GDM1 (cell line): ENCODE measurements at places on chromosomes 11 and 22.

- peak; percentile 30 for DNase-seq
Measured at GRCh38 chr11:2466869-2467694, 22.3 kb downstream of the KCNQ1 start.

DNA sequence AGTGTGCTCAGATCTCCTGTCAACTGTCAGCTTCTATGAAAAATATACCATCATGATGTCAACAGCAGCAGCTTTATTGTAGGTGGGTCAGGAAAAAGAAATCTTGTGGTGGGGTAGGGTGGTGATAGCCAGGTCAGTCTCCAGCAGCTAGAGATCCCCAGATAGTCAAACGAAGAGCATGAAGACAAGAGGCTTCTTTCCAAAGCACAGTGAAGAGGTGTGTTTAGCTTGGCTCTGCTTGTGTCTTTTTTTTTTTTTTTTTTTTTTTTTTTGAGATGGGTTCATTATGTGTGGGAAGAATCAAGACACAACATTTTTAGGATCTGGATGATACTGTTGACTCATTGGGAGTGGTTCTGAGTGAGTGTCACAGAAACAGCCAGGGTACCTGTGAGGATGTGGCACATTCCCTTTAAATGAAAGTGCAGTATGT lies 1075.5 kb downstream of the NTM start:
- DNase-seq = no peak

DNA sequence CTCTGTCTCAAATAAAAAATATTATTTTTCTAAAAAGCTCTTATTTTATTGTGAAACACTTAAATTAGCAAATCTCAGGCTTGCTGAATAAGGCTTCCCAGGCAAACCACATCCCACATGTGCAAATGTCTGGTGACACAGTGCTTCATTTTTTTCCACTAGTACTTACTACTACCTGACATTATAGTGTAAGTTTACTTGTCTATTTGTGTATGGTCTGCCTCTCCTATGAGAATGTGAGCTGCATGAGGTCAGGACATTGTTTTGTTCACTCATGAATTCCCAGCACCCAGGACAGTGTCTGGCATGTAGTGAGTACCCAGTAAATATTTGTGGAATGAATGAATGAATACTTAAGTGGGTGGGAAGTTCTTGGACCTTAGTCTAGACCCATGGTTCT lies 103.1 kb downstream of the PTPRJ start:
- DNase-seq = no peak

DNA sequence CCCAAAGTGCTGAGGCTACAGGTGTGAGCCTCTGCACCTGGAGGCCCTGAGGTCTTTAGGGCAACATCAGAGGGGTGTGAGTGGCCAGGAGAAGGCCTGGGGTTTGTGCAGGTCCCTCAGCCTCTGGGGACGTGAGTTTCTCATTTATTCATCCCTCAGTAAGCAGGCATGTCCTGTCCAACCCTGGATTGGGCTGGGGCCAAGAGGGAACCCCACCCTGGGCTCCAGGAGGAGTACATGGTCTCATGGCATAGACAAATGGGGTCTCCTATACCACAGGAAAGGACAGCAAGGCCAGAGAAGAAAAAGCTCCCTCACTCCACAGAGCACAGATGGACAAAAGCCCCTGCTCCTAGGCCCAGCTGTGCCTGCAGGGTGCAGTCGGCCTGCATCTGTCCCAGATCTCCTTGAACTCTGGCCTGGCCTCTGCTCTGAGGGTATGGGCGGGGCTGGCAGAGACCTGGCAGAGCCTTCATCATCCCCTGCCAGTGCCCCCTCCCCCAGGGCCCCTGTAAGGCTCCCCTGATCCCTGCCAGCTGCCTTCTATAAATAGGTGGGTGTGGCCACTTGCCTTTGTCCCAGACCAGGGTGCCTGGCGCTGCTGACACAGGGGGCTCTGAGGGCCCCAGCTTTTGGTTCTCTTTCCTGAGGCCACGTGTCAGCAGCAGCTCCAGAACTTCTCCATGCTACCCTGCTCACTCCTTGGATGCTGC lies 34.6 kb downstream of the A4GALT start:
- no peak for DNase-seq

- DNase-seq = no peak
Measured at GRCh38 chr11:12269104-12269441, 108.3 kb upstream of the PARVA start.

DNA sequence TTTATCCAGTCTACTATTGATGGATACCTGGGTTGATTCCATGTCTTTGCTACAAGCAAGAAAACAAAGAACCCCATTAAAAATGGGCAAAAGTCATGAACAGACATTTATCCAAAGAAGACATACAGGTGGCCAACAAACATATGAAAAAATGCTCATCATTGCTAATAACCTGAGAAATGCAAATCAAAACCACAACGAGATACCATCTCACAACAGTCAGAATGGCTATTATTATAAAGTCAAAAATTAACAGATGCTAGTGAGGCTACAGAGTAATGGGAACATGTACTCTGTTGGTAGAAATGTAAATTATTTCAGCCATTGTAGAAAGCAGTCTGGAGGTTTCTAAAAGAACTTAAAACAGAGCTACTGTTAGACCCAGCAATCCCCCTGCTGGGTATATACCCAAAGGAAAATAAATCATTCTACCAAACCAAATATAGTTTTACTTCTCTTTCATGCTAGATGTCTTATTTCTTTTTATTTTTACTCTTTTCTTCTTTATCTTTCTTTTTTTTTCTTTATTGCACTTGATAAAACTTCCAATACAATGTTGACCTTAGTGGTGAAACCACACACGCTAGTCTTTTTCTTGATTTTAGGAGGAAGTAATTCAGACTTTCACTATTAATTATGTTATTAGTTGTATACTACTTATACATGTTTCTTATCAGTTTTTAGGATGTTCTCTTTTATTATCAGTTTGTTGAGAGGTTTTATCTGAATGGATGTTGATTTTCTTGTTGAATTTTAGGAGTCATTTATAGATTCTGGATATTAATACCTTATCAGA lies 14.3 kb downstream of the TRIM22 start:
- DNase-seq = no peak

- no peak for DNase-seq
Measured at GRCh38 chr11:65912845-65913244, 6.0 kb downstream of the C11orf68 start.

DNA sequence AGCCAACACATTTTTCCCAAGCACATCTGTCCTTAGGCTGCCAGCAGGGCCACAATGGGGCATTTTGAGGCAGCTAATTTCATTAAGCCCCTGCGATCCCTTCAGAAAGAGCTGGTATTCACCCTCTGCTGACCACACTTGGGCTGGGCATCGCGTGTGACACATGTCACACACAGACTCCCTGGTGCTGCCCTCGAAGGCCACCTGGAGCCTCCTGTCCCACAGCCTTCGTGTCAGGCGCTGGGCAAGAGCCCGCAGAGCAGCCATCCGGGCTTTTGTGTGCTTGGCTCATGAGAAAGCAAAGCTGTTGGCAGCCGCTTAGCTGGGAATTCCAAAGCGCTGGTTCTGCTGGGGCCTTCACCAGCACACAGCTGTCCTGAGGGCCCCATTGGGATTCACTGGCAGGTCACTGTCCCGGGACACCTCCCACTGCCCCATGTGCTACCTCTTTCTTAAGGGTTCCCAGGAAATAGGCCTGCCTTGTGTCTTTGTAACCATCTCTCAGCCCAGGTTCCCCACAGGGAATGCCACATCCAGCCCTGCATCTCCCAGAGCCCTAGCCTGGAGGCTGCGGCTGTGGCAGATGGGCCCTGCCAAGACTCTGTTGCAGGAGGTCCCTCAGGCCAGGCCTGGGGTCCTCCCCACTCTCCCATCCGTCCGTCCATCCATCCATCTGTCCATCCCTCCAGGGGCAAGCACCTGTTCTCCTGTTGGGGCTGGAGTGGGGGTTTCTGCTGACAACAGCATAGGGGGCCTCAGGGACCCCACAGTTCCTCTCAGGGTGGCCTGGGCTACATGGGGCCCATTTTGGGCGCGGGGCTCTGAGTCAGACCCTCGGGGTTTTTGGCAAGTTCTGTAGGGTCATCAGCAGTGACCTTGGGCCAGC lies 4.9 kb downstream of the CLDN5 start:
- no peak for DNase-seq

- DNase-seq = no peak
Measured at GRCh38 chr11:37914859-37915258, 1316.8 kb upstream of the RAG2 start.

- DNase-seq = no peak
Measured at GRCh38 chr11:103396237-103396636, 287.0 kb downstream of the DYNC2H1 start.

- no peak for DNase-seq
Measured at GRCh38 chr22:36374603-36375024, 13.2 kb downstream of the MYH9 start.

DNA sequence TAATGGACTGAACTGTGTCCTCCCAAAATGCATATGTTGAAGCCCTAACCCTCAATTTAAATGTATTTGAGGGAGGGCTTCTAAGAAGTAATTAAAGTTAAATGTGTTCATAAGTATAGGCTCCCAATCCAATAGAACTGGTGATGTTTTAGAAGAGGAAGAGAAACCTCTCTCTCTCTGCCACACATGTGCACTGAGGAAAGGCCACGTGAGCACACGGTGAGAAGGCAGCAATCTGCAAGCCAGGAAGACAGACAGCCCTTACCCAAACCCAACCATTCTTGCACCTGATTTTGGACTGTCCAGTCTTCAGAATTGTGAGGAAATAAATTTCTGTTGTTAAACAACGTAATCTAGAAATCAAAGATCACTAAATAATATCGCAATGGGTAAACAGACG lies 501.5 kb upstream of the ARHGAP42 start:
- DNase-seq = no peak

DNA sequence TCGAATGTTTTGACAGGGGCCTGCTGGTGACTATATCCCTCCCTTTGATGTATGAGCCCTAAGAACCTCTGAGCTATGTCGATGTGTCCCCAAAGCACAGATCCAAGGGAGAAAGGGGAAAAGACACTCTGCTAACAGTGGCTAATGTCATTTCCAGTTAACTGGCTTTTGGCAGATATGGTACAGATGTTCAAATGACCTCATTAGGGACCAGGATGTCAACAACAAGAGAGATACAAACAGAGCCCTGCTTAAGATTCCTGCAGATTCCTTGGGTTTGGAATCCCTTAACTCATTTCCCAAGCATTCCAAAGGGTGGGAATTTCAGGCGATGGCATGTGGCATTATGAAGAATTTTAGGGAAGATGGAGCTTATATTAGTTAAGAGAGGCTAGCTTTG lies 517.3 kb downstream of the SOX6 start:
- DNase-seq = no peak

DNA sequence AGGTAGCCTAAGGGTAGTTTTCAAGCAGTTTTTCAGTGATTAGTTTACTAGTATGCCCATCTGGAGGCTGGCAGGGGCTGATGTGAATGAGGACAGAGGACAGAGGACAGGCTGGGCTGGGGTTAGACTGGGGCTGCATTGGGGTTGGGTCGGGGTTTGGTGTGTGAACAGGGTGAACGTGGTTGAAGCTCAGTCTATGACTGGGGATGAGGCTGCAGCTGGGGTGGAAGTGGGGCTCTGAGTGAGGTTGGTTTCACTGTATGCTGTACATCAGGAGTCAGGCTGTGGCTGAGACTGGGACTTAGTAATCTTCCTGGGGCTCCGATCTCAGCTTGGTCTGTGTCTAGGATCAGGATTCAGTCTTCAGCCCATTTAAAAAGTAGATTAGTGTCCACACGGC lies 451 bp downstream of the OR51E1 start:
- no peak for DNase-seq

DNA sequence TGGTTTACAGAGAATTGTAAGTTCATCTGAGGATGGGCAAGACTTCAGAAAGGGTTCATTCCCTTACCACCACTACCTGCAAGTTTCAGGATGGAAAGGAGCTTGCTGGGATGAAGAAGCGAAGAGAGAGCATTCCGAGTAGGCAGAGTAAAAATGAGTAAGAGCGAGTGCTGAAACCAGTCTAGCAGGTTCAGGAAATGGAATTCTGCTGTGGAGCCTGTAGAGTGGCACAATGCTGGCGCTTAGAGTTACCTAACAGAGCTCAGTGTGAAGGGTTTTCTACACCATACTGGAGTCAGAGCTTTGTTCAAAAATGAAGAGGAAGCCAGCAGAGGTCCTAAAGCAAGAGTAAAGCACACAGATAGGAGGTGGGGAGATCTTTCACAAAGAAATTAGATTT lies 179.2 kb upstream of the ZC3H12C start:
- no peak for DNase-seq

- no peak for DNase-seq
Measured at GRCh38 chr22:46196278-46196677, 46.0 kb downstream of the PPARA start.

GRCh38 chr11:81278991-81279390 lies 1454.7 kb downstream of the FAM181B start:
- DNase-seq = no peak

- no peak for DNase-seq
Measured at GRCh38 chr11:92819830-92820229, 149.6 kb upstream of the MTNR1B start.

DNA sequence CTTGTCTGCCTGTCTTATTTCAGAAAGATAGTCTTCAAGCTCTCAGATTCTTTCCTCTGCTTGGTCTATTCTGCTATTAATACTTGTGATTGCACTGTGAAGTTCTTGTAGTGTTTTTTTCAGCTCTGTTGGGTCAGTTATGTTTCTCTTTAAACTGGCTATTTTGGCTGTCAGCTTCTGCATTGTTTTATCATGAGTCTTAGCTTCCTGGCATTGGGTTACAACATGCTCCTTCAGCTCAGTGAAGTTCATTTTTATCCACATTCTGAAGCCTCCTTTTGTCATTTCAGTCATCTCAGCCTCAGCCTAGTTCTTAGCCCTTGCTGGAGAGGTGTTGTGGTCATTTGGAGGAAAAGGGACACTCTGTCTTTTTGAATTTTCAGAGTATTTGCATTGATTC lies 15.5 kb upstream of the DEPDC7 start:
- DNase-seq = no peak

DNA sequence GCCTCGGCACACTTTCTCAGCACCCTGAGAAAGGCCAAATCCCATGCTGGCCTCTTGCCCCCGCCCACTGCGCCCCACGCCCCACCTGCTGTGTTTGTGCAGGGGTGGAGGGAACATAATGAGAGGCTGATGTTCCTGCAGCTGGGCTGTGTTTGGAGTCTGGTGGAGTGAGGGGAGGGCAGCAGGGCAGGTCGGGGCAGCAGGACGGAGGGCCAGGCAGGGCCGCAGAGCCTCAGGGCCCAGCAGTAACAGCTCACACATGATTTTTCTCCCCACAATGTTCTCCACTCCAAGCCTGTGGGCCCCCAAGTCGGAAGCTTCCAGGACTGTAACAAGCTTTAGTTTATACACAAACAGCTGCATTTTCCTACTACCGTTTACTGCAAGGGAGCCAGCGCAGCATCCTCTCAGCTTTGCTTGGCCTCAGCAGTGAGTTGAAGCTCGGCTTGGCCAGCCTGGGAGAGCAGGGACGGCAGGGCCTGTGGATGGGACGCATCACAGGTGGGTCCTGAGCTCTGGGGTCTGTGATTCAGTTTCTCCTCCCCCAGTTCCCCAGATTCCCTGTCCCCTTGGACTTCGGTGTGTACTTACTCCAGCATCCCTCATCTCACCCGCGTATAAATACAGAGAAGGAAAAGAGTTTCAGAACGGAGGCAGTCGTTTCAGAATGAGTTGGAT lies 51.0 kb downstream of the RPUSD4 start:
- no peak for DNase-seq

GRCh38 chr22:42742940-42743339 lies 22.3 kb upstream of the A4GALT start:
- no peak for DNase-seq

GRCh38 chr22:18056807-18057474 lies 20.8 kb upstream of the PEX26 start:
- DNase-seq = no peak
